ENCODE measurements at places on chromosomes 1 and 21. TPM values are rescaled to one million over a fixed set of nuclear protein-coding genes. Genes with fewer than 3 reads are reported as not detected.

GUCA2B gene
- not detected for total RNA-seq

PWP2 gene
- total RNA-seq: 22.1 TPM

ADCY10 gene
- 0.07 TPM for total RNA-seq

RBM34 gene
- 94.2 TPM for total RNA-seq

AMIGO1 gene
- total RNA-seq: 8.0 TPM

CELSR2 gene
- total RNA-seq: 181 TPM

TMEM53 gene
- 10.1 TPM for total RNA-seq

PPFIA4 gene
- 74.7 TPM for total RNA-seq
